ENCODE measurements at places on chromosomes 1 and 21. TPM values are rescaled to one million over a fixed set of nuclear protein-coding genes. Genes with fewer than 3 reads are reported as not detected.

GRCh38 chr21:41868062-41868710, 11.0 kb downstream of the PRDM15 start:
- H3K36me3 ChIP-seq: no peaks in the 10 kb centered on the region
- peaks cover 2% of the 10 kb centered on the region for H3K4me1 ChIP-seq
- no peak overlapping the region for H3K27ac ChIP-seq
- DNase-seq: no peak
- no peak overlapping the region for H3K4me3 ChIP-seq

DNA sequence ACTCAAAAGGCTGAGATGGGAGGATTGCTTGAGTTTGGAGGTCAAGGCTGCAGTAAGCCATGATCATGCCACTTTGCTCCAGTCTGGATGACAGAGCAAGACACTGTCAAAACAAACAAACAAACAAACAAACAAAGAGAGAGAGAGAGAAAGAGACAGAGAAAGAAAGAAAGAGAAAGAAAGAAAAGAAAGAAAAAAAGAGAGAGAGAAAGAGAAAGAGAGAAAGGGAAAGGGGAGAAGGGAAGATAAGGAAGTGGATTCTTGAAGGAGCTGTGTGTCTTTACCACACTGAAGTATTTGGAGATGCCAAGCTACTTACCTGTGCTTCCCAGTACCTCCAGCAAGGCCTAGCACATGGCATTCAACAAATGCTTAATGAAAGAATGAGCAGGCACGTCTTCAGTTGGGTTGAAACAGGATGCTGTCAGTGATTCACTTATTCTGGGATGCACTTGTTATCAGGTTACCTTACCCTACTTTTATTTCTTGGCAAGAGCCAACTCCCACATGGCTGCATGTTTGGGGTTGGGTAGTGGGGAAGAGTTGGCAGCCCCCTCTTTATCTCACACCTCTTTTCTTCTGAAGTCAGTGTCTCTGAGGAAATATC, 28.8 kb downstream of the CD101 start:
- no peak overlapping the region for H3K27ac ChIP-seq
- H3K36me3 ChIP-seq: no peaks in the 10 kb centered on the region
- H3K4me3 ChIP-seq: no peak overlapping the region
- H3K27me3 ChIP-seq: no peaks in the 10 kb centered on the region
- peaks cover 16% of the 10 kb centered on the region for H3K4me1 ChIP-seq
- no peak for DNase-seq

DNA sequence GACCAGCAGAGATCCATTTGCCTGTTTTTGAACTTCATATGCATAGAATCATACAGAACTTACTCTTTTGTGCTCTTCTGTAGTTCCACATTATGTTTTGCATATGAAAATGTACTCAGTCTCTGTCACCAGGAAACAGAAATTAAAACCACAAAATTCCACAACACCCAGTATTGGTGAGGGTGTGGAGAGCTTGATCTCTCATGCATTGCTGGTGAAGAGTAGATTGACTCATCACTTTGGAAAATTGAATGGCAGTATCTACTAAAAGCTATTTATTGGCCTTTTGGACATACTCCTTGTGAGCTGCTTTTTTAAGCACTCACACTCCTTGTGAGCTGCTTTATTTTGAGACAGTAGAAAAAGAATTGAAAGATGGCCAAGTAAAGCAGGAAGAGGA, 43.3 kb downstream of the VTCN1 start:
- no peaks in the 10 kb centered on the region for H3K4me1 ChIP-seq
- no peak overlapping the region for H3K4me3 ChIP-seq
- H3K36me3 ChIP-seq: no peaks in the 10 kb centered on the region
- no peak overlapping the region for H3K27ac ChIP-seq
- no peak for DNase-seq
- no peaks in the 10 kb centered on the region for H3K27me3 ChIP-seq

DNA sequence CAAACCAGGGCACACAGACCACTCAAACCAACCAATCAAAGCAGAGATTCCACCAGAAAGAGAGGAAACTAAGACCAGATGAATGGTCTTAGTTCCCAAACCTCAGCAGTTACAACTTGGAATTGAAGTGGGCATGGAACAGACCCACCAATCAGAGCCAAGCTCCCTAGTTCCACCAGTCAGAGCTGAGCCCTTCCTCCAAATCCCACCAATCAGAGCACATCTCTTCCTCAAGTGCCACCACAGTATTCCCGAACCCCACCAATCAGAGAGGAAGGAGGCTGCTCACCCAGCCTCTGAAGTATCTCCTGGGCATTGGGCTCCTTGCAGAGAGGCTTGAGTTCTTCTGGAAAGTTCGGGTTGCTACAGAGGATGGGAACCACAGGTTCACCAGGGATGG, 1.4 kb downstream of the GUCA2A start:
- no peak for DNase-seq
- peaks cover 4% of the 10 kb centered on the region for H3K4me1 ChIP-seq
- no peaks in the 10 kb centered on the region for H3K27me3 ChIP-seq
- H3K36me3 ChIP-seq: no peaks in the 10 kb centered on the region
- no peak overlapping the region for H3K4me3 ChIP-seq

DNA sequence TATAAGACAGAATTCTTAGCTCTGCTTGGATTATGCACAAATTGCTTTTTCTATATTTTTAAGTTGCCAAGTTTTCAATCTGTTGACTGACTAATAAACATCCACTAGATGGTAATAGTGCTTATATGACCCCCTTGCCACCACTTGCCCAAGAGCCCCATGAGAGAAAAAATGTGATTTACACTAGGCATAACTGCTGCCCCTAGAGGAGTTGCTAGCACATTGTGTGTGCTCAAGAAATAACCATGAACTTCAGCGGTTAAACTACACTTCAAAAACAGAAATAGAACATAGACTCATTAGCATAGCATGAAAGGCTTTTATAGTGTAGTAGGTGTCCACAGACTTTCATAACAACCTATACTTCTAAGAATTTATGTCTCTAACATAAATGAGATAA, 61.4 kb downstream of the BRINP3 start:
- no peak for DNase-seq
- H3K27ac ChIP-seq: no peak overlapping the region
- no peaks in the 10 kb centered on the region for H3K27me3 ChIP-seq
- no peaks in the 10 kb centered on the region for H3K4me1 ChIP-seq
- no peak overlapping the region for H3K4me3 ChIP-seq

DNA sequence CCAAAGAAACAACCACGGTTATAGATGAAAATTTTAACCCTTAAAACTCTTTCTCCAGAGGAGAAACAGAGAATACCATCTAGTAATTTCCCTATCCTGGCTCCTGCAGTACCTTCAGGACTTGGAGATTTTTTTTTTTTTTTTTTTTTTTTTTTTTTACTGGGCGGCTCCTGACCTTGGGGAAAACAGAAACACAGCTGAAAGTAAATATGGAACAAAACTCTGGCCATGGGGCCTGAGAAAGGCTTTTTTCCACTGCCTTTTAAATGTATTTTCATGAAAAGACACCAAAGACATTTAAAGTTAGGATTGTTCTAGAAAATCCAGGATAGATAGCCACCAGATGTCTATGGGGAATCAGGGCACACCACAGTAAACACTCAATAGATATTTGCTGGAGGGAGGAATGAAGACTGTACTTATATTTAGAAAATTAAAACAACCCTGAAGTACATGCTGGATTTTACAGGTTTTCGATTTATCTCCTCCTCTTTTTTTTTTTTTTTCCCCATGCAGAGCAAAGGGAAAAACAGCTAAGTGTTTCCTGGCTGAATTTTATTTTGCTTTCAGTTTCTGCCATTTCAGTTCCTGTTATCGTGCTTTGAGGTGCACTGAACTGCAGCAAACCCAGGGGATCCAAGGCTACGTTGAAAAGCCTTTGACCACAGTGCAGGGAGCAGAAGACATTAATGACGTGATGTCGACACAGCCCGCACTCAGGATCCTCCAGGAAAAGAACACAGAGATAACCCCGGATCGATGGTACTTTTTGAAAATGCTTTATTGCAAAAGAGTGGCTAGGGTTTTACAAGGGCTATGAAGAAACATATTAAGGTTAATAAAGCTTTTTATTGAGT, 35.7 kb upstream of the CNN3 start:
- no peaks in the 10 kb centered on the region for H3K36me3 ChIP-seq
- peak overlapping the region; percentile 70 for H3K4me3 ChIP-seq
- H3K27ac ChIP-seq: peak overlapping the region; percentile 39
- no peak for DNase-seq
- no peaks in the 10 kb centered on the region for H3K27me3 ChIP-seq

GRCh38 chr1:27633640-27634176, 1.3 kb downstream of the FGR start:
- DNase-seq: no peak
- H3K4me1 ChIP-seq: peaks cover 3% of the 10 kb centered on the region
- peaks cover 8% of the 10 kb centered on the region for H3K27me3 ChIP-seq
- H3K27ac ChIP-seq: peak overlapping the region; percentile 22
- H3K4me3 ChIP-seq: peak overlapping the region; percentile 71
- no peaks in the 10 kb centered on the region for H3K36me3 ChIP-seq

GRCh38 chr1:223143537-223144248, 645 bp upstream of the TLR5 start:
- no peak overlapping the region for H3K27ac ChIP-seq
- no peak for DNase-seq
- no peaks in the 10 kb centered on the region for H3K27me3 ChIP-seq
- peaks cover 21% of the 10 kb centered on the region for H3K4me1 ChIP-seq
- no peaks in the 10 kb centered on the region for H3K36me3 ChIP-seq

- H3K4me3 ChIP-seq: no peak overlapping the region
- no peaks in the 10 kb centered on the region for H3K4me1 ChIP-seq
- H3K36me3 ChIP-seq: peaks cover 52% of the 10 kb centered on the region
- H3K27ac ChIP-seq: no peak overlapping the region
- DNase-seq: no peak
- no peaks in the 10 kb centered on the region for H3K27me3 ChIP-seq
Measured at GRCh38 chr1:109630081-109630897, 10.7 kb downstream of the AMPD2 start.

DNA sequence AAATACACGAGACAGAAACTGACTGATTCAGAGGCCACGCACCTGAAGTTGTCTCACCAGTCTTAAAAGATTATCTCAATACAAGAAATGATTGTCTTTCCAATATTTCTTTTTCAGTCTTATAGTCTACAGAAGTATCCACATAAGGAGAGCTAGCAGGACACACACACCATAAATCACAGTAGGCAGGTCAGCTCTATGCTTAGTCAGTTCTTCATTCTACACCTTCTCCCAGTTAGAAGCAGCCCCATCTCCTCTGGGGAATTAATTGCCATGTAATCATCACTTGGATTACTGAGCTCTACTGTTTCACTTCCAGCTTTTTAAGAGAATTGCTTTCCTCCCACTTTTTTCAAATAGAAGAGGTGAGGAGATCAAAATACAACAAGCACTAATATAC, 59.6 kb downstream of the SMYD3 start:
- no peaks in the 10 kb centered on the region for H3K36me3 ChIP-seq
- H3K27me3 ChIP-seq: no peaks in the 10 kb centered on the region
- no peak overlapping the region for H3K27ac ChIP-seq
- no peak for DNase-seq
- peaks cover 39% of the 10 kb centered on the region for H3K4me1 ChIP-seq

DNA sequence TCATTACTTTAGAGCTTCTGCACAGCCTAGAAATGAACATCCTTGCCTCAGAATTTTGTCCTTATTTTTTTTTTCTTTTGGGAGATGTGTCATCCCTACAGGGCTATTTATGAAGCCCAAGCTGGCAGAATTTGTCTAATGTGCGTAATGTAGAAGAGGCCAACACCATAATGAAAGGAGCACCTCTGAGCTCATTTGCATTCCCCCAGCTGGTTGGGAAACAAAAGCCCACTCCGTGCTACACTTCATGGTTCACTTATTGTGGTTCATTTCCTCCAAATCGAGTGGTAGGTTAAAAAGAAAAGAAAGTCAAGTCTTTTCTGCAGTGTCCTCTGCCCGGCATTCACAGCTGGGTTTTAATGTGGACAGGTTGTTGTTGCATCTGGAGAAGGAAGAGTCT, 73.5 kb downstream of the KAZN start:
- no peak overlapping the region for H3K4me3 ChIP-seq
- no peaks in the 10 kb centered on the region for H3K4me1 ChIP-seq
- no peak overlapping the region for H3K27ac ChIP-seq
- no peaks in the 10 kb centered on the region for H3K36me3 ChIP-seq
- H3K27me3 ChIP-seq: no peaks in the 10 kb centered on the region

DNA sequence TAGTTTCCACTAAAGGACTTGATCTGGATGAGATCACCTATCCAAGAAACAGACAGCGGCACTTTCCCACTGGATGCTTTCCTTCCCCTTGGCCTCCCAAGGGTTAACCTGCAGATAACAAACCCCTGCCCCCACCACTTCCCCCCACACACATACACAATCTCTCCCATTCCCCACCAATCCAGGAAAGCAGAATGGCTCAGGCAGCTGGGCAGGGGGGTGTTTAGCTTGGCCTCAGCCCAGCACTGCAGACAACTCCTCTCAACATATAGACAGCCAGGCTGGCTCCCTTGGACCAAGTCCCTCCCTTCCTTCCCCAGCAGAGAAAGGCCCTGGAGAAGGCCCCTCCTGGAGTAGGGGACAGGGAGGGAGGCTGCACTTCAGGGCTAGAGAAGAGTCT, 24.6 kb downstream of the PLEKHA6 start:
- H3K27me3 ChIP-seq: no peaks in the 10 kb centered on the region
- H3K4me3 ChIP-seq: no peak overlapping the region
- H3K27ac ChIP-seq: no peak overlapping the region
- no peaks in the 10 kb centered on the region for H3K36me3 ChIP-seq
- DNase-seq: no peak

- no peaks in the 10 kb centered on the region for H3K27me3 ChIP-seq
- no peak overlapping the region for H3K27ac ChIP-seq
- no peaks in the 10 kb centered on the region for H3K4me1 ChIP-seq
- DNase-seq: no peak
- H3K4me3 ChIP-seq: no peak overlapping the region
- no peaks in the 10 kb centered on the region for H3K36me3 ChIP-seq
Measured at GRCh38 chr1:1144122-1144842, 28.4 kb upstream of the C1orf159 start.

DNA sequence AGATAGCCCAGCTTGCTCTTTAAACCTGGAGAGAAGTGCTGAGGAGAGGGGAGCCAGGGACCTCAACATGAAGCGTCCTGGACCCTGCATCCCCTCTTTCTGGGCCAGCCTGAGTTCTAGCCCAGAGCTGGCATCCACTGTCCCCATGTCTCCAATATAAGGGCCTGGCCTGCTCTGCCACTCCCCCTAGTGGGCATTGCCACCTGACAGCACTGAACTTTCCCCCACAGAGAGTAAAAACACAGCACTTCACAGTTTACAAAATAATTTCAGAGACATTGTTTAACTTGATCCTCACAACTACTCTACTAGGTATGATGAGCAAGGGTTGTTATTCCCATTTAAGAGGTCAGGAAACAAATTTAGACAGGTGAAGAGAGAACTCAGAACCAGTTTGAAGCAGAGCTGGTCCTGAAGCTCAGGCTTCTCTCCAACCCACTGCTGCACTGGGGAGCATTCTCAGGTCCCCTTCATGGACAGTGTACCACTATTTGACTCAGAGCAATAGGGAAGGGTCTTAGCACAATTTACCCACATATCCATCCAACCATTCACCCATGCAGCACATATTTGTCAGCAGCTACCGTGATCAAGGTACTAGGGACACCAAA, 151.2 kb downstream of the DMRTA2 start:
- H3K27me3 ChIP-seq: no peaks in the 10 kb centered on the region
- DNase-seq: no peak
- H3K4me3 ChIP-seq: no peak overlapping the region
- H3K4me1 ChIP-seq: no peaks in the 10 kb centered on the region
- H3K27ac ChIP-seq: no peak overlapping the region

GRCh38 chr1:148160343-148161052, 8.4 kb upstream of the NBPF11 start:
- H3K36me3 ChIP-seq: no peaks in the 10 kb centered on the region

NID1 gene
- total RNA-seq: 82.4 TPM

PDZK1IP1 gene
- total RNA-seq: not detected

NPPB gene
- not detected for total RNA-seq

CHI3L2 gene
- total RNA-seq: 2.2 TPM

PKLR gene
- not detected for total RNA-seq

Data from thoracic aorta (tissue), 2 donors.